ENCODE measurements at places on chromosomes 16 and 17. TPM values are rescaled to one million over a fixed set of nuclear protein-coding genes. Genes with fewer than 3 reads are reported as not detected.

The ZNF267 gene
- polyA plus RNA-seq: 4.0 TPM

The PRSS33 gene
- polyA plus RNA-seq: not detected

DNA sequence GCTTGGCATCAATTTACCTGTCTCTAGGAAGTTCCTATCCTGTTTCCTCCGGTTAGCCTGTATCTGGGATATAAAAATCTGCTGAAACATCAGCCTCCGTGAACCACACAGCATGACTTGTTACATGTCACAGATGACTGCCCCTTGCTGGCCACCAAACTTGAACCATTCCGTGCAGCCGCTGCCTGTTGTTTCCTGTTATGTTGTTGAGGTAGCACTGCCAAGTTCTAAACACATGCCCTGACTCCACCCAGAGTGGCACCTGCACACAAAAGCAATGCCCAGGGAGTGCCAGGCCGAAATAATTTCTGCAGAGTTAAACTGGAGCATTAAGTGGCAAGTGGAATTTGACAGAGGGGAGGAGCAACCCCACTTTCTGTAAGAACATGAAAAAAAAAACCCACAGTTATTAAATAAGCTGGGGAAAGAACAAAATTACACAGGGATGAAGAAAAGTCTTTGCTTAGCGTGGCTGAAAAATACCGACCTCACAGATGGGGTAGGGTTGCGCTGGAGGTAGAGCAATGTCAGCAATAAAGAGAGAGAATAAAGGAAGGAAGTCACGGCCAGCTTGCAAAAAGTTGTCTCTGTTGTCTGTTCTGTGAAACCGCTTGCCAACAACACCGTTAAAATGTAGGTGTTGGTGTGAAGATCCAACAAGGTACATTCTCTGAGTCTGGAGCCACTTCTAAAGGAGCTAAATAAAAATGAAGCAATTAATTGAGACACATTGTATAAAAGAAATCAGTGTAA, 174.6 kb upstream of the CDH13 start:
- H3K36me3 ChIP-seq: no peaks in the 10 kb centered on the region
- no peak overlapping the region for H3K4me3 ChIP-seq
- H3K27ac ChIP-seq: no peak overlapping the region
- H3K27me3 ChIP-seq: no peaks in the 10 kb centered on the region

The CRHR1 gene
- not detected for polyA plus RNA-seq

The CDIP1 gene
- polyA plus RNA-seq: 23.6 TPM

The CCDC144A gene
- 0.26 TPM for polyA plus RNA-seq

DNA sequence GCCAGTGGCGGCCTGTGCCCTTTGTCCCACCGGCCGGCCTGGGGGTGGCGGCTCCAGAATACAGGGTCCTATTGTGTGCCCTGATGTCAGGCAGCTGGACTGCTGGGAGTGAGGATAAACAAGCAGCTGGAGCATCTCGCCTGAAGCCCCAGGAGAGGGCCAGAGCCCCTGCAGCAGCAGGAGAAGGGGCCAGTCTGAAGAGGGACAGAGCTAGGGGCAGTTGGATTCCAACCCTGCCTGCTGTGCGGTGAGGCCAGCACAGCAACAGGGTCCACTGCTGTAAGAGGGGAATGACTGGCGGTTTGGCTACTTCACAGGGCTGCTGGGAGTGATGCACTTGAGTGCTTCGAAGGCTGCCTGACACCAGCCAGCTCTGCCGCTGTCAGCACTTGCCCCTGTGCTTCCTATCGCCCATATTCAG, 25.0 kb downstream of the RAB11FIP4 start:
- H3K4me3 ChIP-seq: no peak overlapping the region
- DNase-seq: no peak
- no peaks in the 10 kb centered on the region for H3K4me1 ChIP-seq
- H3K36me3 ChIP-seq: no peaks in the 10 kb centered on the region
- H3K27ac ChIP-seq: no peak overlapping the region

DNA sequence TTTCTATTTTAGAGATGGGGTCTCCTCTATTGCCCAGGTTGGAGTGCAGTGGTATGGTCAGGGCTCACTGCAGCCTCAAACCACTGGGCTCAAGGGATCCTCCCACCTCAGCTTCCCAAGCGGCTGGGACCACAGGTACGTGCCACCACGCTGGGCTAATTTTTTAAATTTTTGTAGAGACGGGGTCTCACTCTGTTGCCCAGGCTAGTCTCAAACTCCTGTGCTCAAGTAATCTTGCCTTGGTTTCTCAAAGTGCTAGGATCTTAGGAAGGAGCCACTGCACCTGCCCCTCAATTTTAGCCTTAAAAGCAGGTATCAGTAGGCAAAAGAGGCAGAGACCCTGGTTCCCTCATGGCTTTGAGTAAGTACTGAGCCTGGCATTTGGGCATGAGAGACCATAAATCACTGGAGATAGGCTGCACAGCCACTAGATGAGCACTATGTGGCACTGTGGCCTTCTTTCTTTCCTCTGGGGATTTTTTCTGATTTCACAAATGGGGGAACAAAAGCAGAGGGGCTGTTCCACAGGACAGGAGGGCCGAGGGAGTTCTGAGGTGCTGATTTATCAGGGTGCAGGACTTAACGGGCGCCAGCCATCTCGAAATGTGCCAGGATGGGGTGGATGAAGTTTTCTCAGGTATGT, 82.2 kb downstream of the PLXDC1 start:
- no peaks in the 10 kb centered on the region for H3K36me3 ChIP-seq
- H3K27ac ChIP-seq: no peak overlapping the region

The PABPN1L gene
- polyA plus RNA-seq: 1.1 TPM

GRCh38 chr16:73313950-73314349, 266.0 kb upstream of the ZFHX3 start:
- H3K4me1 ChIP-seq: no peaks in the 10 kb centered on the region
- no peak overlapping the region for H3K4me3 ChIP-seq
- no peaks in the 10 kb centered on the region for H3K27me3 ChIP-seq
- DNase-seq: no peak
- H3K27ac ChIP-seq: no peak overlapping the region

The UBN1 gene
- 13.2 TPM for polyA plus RNA-seq

DNA sequence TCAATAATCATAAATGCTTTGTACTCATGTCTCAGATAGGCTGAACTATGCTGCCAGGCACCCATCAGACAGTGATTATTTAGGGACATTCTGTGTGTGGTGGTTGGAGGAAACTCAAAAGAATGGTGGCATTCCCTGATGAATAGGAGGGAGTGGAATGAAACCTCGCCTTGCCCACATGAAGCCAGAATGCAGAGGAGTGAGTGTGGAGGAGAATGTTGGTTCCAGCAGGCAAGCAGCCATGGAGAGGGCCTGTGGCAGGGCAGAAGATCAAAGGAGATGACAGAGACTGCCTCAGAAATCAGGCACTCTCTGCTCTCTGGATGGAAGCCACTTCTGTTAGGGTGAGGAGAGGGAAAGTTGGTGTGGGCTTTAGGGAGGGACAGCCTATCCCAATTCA, 22.5 kb downstream of the KCTD19 start:
- H3K27me3 ChIP-seq: no peaks in the 10 kb centered on the region
- DNase-seq: no peak
- H3K36me3 ChIP-seq: no peaks in the 10 kb centered on the region

The CPNE7 gene
- 6.8 TPM for polyA plus RNA-seq

The MGRN1 gene
- polyA plus RNA-seq: 27.3 TPM

The WFIKKN2 gene
- polyA plus RNA-seq: 0.81 TPM

The CES5A gene
- polyA plus RNA-seq: 0.07 TPM

The PPP1R9B gene
- polyA plus RNA-seq: 27.2 TPM

The CCL7 gene
- polyA plus RNA-seq: 0.64 TPM

The SLC47A1 gene
- 104 TPM for polyA plus RNA-seq

- peaks cover 17% of the 10 kb centered on the region for H3K4me1 ChIP-seq
- H3K4me3 ChIP-seq: no peak overlapping the region
- H3K36me3 ChIP-seq: no peaks in the 10 kb centered on the region
- no peak overlapping the region for H3K27ac ChIP-seq
- no peaks in the 10 kb centered on the region for H3K27me3 ChIP-seq
Observed at GRCh38 chr17:43547659-43548256, 1.6 kb upstream of the ETV4 start.

The TSC2 gene
- 105 TPM for polyA plus RNA-seq

DNA sequence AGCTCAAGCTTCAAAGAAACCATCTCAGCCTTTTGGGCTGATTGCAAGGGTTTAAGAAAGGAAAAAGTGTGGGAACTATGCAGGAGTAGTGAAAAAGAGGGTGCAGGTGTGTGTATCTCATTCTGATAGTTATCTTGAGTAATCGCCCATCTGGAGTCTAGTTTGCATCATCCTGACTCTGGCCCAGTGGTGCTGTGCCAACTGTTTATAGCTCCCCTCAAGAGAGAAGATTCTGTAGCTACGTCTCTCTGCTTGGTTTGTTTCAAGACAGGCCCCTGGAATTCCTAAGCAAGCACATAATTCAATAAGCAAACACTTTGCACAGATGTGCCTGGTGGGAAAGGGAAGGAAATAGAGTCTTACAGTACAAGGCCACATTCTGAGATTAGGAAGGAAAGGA, 144.4 kb downstream of the HAPSTR1 start:
- no peak overlapping the region for H3K27ac ChIP-seq
- H3K27me3 ChIP-seq: no peaks in the 10 kb centered on the region
- no peak for DNase-seq
- no peaks in the 10 kb centered on the region for H3K36me3 ChIP-seq
- H3K4me3 ChIP-seq: no peak overlapping the region

DNA sequence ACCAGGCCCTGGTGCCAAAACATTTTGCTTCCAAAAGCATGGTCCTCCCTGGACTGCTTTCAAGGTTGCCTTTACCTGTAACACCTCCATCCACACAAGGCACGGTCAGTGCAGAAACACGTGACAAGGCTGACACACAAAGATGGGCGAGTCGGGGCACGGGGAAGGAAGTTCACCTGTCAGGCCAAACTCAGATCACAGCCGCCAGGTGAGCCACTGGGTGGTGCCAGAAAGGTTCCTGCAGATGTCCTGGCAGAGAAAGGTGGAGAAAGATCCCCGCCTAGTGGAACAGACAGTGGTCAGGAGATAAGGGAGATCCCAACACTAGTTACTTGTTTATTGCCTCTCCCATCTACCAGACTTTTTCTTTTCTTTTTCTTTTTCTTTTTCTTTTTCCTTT, 155.3 kb downstream of the AIPL1 start:
- no peak overlapping the region for H3K27ac ChIP-seq
- no peaks in the 10 kb centered on the region for H3K36me3 ChIP-seq
- no peak for DNase-seq
- H3K27me3 ChIP-seq: no peaks in the 10 kb centered on the region

The SKAP1 gene
- 117 TPM for polyA plus RNA-seq

- H3K36me3 ChIP-seq: no peaks in the 10 kb centered on the region
- no peak for DNase-seq
- no peaks in the 10 kb centered on the region for H3K4me1 ChIP-seq
- no peak overlapping the region for H3K4me3 ChIP-seq
Observed at GRCh38 chr17:68686108-68686988, 85.2 kb upstream of the FAM20A start.

DNA sequence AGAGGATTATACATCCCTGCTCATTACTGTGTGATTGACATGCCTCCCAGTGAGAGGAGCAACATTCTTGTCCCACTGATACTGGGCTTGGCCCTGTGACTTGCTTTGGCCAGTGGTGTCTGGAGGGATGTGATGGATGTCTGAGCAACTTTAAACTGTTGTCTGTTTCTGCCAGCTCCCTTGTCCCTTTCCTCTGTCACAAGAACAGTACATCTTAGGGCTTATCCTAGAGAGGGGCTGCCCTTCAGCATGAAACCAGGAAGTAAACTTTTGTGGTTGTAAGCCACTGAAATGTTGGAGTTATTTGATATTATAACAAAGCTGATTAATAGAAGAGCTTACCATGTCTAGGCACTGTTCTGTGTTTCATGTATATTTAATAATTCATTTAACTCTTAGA, 82.9 kb upstream of the GPRC5B start:
- H3K4me3 ChIP-seq: no peak overlapping the region
- H3K36me3 ChIP-seq: no peaks in the 10 kb centered on the region
- no peak overlapping the region for H3K27ac ChIP-seq
- no peaks in the 10 kb centered on the region for H3K27me3 ChIP-seq
- DNase-seq: no peak
- H3K4me1 ChIP-seq: no peaks in the 10 kb centered on the region

DNA sequence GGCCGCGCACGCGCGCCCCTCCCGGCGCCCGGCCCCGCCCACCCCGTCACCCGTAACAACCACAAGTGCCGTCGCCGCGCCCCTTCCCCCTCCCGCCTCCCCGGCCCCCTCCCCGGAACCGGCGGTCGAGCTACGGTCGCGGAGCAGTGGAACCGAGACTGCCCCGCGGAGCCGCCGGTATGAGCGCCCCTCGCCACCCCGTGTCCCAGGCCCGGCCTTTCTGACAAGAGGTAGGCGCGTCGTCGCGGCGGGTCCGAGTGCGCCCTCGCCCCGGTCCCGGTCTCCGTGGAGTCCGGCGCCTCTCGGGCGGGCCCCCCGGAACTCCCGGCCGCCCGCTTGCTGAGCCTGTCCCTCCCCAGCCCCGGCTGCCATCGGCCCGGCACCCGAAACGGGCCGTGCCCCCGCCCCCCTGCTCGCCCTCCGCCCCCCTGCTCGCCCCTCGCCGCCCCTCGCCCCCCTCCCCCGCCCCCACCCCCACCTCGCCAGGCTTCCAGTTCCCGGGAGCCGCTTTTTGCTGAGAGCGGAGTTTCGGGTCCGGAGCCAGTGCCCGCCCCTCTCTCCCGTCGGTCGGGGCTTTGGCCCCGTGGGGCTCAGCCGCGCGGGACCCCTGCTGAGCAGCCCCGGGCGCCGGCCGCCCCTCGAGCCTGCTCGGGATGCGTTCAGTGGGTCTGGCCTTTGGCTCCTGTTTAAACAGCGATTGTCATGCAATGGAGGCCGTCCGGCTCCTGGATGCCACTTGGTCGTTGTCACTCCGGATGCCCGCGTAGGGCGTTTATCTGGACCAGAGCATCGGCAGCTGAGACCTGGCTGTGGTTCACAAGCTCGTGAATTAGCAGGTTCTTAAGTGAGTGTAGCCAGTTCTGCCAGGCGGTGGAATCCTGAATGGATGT, at the start of gene SEC14L1:
TSS of gene SEC14L1 (plus strand) at position 92 of the 890 bp plus-strand sequence. CDS start 2,628 bp downstream, outside the sequence.
- peak; percentile 67 for DNase-seq
- H3K36me3 ChIP-seq: no peaks in the 10 kb centered on the region
- H3K4me3 ChIP-seq: peak within 1 kb of the TSS; percentile 85
- peak within 1 kb of the TSS; percentile 95 for H3K27ac ChIP-seq
- H3K4me1 ChIP-seq: peaks cover 49% of the 10 kb centered on the region

The KRTAP9-4 gene
- polyA plus RNA-seq: not detected

The SALL1 gene
- not detected for polyA plus RNA-seq

GRCh38 chr17:50805486-50805885, 29.9 kb upstream of the WFIKKN2 start:
- H3K27me3 ChIP-seq: no peaks in the 10 kb centered on the region
- H3K36me3 ChIP-seq: no peaks in the 10 kb centered on the region
- DNase-seq: no peak

DNA sequence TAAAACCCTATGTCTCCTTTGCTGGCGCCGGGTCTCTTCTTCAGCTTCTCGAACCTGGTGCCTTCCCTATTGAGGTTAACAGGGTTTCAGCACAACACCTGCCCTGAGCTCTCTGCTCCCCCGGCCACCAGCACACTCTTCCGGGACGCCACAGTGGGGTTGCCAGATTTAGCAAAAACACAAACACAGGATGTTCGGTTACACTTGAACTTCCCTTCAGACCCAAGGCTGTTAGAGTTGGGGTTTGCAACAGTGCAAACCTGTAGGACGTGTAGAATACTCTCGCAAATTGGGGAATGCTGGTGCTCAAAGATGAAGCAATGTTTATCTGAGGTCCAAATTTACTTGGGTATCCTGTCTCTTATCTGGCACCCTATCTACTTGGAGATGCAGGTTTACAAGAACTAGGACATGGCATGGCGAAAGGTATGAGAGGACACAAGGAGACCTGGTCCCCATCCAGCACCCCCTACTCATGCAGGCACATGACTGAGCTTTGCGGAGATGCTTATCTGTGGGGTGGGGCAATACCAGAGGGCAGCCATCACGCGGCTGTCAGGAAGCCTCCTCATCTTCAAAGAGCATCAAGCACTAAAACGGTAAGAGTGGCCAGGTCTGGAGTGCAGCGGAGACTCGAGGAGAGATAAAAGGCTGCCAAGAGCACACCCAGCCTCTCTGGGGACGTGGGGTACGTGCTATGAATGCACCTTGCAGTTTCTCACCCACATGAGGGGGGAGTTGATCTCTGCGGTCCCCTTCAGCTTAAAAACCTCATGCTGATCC, 52.8 kb downstream of the SDK2 start:
- DNase-seq: no peak
- no peak overlapping the region for H3K4me3 ChIP-seq
- no peaks in the 10 kb centered on the region for H3K27me3 ChIP-seq
